NCI-H1694 treated with DMSO at 0.1 percent for 48 hours (cell line): ENCODE measurements at places on chromosomes 6 and 20.

DNA sequence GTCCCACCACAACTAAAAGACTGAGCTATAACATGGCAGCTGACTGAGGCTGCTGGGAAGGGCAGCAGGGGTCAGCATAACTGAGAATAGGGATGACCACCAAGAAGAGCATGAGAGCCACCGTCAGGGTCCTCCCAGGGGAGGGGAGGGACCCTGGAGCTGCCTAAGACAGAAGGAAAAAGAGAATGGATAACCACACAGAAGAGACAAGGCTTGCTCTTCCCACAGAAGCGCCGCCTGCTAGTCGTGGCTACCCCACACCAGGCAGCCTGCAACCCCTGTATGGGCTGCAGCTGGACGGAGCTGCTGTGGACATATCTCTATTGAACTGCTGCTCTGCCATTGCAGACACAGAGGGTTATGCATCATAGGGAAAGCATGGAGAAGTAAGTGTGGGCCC lies 132.0 kb upstream of the CHD6 start:
- no peak for DNase-seq

DNA sequence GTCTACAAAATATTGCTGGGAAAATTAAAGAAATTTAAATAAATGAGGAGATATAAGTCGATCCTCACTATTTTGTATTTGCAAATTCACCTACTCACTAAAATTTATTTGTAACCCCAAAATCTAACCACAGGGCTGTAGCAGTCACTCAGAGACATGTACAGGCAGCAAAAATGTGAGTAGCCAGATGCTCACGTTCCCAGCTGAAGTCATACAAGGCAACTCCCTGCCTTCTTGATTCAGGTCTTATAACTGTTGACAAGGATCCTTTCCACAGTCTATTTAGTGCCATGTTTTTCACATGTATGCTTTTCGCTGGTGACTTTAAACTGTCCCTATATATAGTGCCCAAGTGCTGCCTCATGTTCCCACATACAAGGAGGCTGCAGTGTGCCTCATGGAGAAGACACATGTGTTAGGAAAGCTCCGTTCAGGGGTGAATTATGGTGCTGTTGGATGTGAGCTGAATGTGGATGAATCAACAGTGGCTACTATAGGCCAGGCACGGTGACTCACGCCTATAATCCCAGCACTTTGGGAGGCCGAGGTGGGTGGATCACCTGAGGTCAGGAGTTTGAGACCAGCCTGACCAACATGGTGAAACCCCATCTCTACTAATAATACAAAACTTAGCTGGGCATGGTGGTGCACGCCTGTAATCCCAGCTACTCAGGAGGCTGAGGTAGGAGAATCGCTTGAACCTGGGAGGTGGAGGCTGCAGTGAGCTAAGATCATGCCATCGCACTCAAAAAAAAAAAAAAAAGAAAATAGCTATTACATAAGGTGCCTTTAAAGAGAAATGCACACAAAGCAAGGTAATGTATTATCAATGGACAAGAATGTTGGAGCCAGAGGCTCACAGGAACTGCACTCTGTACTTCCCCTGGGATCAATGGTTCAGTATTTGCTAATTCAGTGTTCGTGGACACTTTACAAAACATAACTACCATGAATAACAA lies 55.3 kb downstream of the STK35 start:
- no peak for DNase-seq

GRCh38 chr6:88538130-88538706 lies 372.1 kb upstream of the CNR1 start:
- no peak for DNase-seq

GRCh38 chr20:20772497-20773085 lies 60.1 kb upstream of the RALGAPA2 start:
- no peak for DNase-seq

DNA sequence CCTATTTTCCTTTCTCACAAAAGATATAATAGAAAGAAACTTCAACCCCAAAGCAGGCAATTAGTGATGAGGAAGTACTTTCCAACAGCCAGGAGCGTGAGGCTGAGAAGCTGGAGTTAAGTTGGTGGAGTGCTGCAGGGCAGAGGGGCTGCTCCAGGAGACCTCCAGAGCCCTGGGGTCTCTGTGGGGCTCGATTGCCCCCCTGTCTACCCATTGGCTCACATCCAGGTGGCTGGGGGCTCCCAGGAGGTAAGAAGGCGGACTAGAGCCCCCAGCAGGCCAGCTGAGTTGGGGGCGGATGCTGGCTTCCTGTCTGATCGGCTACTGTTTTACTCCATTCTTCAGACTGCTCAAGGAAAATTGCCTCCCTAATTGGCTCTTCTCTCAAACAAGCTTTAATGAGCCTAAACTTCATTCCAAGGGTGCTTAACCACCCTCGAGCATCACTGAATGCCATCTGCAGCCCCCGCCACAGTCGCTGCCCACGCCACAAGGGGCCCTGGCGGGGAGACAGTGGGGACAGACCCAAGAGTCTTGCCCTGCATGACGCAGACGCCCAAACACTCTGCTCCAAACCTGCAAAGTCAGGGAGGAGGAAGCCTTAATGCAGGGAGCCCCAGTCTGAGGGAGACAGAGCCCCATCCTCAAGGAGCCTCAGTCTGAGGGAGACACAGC lies 78.6 kb downstream of the MDGA1 start:
- DNase-seq: no peak

DNA sequence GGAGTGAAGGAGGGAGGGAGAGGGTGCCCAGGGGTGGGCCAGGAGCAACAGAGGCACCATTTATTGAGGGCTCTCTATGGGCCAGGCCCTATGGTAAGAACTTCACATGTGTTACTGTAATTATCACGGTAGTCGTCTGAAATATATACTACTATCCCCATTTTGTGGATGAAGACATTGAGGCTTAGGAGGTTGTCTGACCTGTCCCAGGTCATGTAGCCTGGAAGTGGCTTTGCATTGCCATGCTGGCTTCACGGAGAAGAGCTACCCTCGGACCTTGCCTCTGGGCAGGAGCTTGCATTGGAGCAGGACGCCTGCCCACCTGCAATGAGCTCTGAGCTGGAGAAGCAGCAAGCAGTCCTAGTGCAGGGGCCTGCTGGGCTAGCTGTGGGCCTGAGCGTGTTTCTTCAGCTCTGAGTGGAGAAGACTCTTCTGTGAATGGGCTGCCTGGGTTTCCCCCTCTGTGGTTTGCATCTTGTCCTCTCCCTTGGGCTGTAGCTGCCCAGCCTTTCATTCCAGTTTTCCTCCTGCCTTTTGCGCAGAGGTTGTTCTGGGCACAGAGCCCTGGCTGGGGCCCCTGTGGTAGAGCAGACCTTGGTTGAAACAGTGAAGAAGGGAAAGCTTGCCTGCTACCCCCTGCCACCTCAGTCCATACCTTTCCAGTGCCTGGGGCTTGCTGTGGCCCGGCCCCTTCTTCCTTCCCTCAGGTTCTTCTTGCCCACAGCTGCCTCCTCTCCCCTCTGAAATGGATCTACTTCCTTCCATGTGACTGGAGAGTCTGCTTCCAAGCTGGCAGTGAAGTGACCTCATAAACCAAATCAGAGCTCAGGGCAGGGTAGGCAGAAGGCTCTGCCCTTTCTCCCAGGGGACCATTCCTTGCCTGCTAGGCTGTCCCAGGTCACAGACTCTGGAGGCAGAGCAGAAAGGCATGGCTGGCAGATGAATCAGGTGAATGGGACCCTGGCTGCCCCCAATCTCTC lies 24.1 kb upstream of the SRF start:
- no peak for DNase-seq

DNA sequence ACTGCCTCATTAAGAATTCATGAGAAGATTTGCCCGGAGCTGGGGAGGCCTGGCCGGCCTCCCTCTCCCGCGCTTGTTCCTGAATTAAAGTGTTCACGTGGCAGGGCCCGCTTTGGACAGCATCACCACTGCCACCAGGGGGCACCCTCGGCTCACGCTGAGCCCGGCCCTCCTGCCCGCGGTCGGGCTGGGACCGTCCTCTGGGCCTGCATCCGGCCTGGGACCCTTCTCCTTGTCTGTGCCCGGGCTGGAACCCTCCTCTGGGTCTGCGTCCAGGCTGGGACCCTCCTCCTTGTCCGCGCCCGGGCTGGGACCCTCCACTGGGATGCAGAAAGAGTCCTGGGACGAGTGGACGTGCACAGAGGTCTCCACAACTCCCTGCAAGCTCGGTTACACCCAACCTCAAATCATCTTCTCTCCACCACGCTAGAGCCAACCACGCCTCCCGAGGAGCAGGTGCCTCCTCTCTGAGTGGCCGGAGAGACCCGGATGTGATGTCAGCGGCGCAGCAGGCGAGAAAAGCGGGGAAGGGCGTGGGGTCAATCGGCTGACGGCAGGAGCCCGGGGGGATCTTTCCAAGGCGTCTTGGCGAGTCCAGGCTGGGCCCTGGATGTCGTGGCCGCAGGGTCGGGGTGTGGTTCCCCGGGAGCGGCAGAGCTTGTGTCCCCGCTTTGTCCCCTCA lies 50.9 kb upstream of the DACT2 start:
- DNase-seq: no peak

GRCh38 chr6:21143645-21144044 lies 449.9 kb upstream of the SOX4 start:
- no peak for DNase-seq

- DNase-seq: no peak
These were observed 10.9 kb downstream of the ARFGEF2 start for GRCh38 chr20:48932375-48932941.

DNA sequence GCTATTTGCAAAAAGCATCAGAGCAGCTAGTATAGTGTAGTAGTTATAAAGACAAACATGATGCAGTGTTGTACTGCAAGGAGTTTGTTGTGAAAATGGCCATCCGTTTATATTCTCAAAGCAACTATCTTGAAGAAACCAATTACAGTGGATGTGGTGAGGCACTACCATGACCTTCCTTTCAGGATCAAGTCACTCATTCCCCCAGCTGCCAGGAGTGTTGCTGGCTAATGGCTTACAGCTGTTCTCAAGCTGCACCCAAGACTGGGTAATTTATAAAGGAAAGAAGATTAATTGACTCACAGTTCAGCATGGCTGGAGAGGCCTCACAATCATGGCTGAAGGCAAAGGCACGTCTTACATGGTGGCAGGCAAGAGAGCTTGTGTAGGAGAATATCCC lies 29.0 kb downstream of the ADGRF4 start:
- no peak for DNase-seq

DNA sequence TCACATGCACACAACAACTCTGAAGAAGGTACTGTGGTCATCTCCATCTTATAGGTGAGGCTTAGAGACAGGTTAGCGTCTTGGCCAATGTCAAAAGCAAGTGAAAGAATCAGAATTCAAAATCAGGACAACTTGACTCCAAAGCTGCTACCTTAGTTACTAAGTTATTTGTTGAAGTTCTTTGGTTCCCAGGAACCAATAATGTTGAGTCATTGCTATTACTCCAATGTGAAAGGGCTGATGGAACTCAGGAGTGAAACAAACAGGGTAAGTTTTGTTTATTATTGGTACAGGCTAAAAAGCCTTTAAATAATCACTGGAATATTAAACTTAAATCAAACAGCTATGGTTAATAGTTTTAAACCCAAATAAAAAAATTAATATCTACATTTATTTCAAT lies 111.1 kb downstream of the PDSS2 start:
- DNase-seq: no peak

GRCh38 chr20:57662456-57663240 lies 42.4 kb upstream of the ZBP1 start:
- DNase-seq: no peak

- DNase-seq: no peak
These were observed 330.2 kb downstream of the EPM2A start for GRCh38 chr6:145405006-145405551.

DNA sequence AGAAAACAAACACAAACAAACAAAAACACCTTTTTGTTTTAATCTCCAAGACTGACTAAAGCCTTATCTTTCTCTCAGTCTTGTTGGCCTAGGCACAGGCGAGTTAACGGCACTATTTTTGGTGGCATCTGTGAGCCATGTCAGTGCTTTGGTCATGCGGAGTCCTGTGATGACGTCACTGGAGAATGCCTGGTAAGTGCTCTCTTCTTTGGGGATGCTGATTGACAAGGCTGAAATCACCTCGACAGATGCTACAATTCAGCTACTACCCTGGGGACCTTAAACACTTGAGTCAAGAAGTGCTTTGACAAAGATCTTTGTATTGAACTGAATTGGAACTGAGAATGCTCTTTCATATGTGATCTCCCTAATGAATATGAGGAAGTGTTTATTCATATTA lies 384.1 kb downstream of the LAMA2 start:
- DNase-seq: no peak

GRCh38 chr6:22737331-22737730 lies 168.0 kb downstream of the HDGFL1 start:
- no peak for DNase-seq

DNA sequence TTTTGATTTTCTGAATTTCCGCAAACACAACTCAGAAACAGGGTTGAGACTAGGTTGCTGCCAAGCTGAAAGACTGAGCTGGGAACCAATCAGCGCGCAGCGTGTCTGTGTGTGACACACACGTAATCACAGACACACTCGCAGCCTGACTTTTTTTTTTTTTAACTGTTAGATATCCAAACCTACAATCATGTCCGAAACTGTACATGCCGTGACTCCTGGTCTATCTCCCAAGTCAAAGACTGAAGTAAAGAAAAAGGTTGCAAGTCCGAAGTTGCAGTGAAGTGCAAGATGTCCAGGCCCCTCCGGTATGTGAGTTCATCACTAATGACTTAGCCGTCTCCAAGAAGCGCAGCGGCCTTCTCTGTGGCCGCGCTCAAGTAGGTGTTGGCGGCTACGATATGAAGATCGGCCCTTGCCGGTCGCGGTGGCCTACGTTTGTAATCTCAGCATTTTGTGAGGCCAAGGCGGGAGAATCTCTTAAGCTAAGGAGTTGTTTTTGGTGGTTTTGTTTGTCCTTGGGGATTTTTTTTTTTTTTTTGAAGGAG lies 108.2 kb downstream of the HFE start:
- no peak for DNase-seq

GRCh38 chr6:169283924-169284323 lies 30.3 kb upstream of the THBS2 start:
- DNase-seq: no peak

DNA sequence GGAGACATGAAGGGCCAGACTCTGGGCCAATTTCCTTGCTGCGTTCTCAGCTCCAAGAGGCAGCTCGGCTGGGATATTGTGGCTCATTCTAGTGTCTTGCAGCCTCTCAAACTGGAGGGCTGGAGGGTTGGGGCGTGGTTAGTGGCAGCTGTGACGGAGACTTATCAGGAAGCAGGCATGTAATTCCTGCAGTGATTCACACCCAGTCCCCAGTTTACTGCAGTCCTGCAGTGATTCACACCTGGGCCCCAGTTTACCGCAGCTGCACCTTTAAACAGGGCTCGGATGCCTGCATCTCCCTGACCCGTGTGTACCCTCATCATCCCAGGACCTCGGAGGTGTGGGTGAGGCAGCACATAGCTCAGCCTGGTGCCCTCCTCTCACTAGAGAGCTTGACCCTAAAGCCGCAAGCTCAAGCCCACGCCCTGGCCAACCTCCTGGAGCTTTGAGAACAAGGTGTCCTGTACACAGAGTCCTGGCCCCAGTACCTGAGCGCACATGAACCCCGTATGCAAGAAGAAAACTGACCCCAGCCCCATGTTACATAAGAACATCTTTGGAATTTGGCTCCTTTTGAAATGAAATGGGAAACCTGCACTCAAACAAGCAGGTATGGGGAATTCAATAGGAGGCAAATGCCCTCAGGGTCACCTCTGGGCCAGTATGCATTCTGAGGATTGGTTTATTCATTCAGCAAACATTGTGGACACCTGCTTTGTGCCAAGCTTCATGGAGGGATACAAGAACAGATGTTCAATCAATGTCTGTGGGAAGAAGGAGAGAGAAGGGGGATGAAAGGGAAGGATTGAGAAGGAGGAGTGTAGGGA lies 55.3 kb upstream of the FAM83D start:
- no peak for DNase-seq

- DNase-seq: no peak
These were observed 164.2 kb downstream of the NKAIN2 start for GRCh38 chr6:123967905-123968304.

GRCh38 chr6:91660893-91661292 lies 1074.0 kb upstream of the MAP3K7 start:
- no peak for DNase-seq

GRCh38 chr6:7561153-7561964 lies 19.9 kb downstream of the DSP start:
- DNase-seq: no peak
